Activated naive CD4-positive, alpha-beta T cell treated with anti-CD3 and anti-CD28 coated beads, Interleukin-2, amount 10 ng/mL, durations not matched to agents 7 days and 5 days (primary cell): ENCODE measurements at places on chromosomes 5 and 9.
A peak's percentile ranks its signal among the peaks of the same experiment; 100 is the strongest.

GRCh38 chr9:20480249-20480648 is 142.1 kb downstream of the MLLT3 start:
- no peak for DNase-seq

DNA sequence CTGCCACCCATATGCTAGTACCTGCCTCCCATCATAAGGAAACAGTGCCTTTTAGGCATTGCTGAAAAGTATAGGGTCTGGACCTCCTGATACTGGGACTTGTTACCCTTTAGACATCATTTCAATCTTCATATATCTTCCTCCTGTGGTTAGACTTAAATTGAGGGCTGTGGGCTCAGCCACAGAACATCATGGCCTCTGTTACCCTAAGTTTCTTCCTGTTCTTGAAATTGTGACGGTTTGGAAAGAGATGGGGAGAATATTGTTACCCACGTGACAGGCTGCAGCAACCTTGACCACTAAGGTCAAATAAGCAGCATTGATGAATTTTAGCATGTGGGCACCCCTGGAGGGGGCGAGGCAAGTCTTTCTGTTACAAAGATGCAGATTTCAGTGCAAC is 87.7 kb downstream of the PDE8B start:
- DNase-seq: no peak

GRCh38 chr5:119079318-119079921 is 8.5 kb downstream of the DMXL1 start:
- no peak for DNase-seq

DNA sequence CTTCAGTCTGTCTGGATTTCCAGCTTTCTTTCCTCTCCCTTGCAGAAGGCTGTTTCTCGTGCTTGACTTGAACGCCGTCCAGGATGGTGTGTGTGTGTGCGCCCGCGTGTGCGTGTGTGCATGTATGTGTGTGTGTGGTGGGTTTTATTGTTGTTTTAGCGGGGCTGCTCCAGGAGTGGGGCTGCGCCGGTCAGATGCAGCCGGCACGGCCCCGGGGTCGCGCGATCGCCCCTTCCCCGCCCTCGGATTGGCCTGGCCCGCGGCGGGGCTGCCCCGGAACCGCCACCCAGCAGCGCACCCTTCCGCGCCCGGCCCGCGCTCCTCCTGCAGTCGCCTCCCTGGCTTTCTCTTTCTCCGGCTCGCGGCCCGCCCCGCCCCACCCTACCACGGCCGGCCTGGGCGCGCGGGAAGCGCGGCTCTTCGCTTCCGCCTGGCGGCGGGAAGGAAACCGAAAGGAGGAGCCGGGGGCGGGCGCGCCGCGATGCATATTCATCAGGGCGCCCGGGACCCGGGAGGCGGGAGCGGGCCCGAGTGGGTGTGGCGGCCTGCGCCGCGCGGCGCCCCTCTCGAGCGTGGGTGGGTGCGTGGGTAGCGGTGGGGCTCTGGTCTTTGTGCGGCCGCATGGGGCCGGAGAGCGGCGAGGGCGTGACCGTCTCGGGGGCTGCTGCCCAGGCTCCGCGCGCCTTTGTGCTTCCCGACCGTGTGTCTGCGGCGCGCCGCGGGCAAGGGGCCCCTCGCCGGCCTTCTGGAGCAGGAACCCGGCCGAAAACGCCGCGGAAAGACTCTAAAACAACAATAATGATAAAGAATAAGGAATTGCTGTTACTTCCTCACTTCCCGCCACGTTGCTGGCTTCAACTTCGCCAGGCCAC is 8.5 kb upstream of the NFIB start:
- DNase-seq: peak; percentile 86
